Activated CD4-positive, CD25-positive, alpha-beta regulatory T cell treated with anti-CD3 and anti-CD28 coated beads, Interleukin-2, amount 50 U/mL, for 16 hours (primary cell): ENCODE measurements at places on chromosomes 1 and 21.

- DNase-seq = no peak
Observed at GRCh38 chr1:35727434-35728040, 8.9 kb upstream of the C1orf216 start.

- no peak for DNase-seq
Observed at GRCh38 chr1:24299901-24300300, 19.3 kb upstream of the GRHL3 start.

GRCh38 chr1:234858722-234859121 is 248.7 kb upstream of the IRF2BP2 start:
- no peak for DNase-seq

DNA sequence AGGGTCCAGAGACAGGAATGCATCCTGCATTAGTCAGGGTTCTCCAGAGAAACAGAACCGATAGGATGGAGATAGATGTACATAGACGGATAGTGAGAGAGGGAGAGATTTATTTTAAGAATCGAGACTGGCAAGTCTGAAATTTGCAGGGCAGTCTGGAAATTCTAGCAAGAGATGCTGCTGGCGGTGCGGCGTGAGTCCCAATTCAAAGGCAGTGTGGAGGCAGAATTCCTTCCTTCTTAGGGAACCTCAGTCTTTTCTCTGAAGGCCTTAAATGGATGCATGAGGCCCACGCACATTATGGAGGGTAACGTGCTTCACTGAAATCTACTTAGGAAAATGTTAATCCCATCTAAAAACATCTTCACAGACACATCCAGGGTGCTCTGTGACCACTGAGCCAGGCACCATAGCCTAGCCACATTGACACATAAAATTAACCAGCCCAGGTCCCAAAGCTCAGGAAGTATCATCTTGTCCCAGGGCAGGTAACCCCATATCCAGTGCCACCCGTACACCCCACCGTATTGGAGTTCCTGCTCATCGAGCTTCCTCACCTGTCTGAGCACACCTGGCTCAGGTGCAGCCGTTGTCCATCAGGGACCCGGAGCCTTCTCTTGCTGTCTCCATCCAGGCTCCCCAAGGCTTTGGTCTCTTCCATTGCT is 9.7 kb upstream of the PKNOX1 start:
- DNase-seq = no peak

GRCh38 chr1:96049759-96050409 is 671.7 kb upstream of the PTBP2 start:
- DNase-seq = no peak

DNA sequence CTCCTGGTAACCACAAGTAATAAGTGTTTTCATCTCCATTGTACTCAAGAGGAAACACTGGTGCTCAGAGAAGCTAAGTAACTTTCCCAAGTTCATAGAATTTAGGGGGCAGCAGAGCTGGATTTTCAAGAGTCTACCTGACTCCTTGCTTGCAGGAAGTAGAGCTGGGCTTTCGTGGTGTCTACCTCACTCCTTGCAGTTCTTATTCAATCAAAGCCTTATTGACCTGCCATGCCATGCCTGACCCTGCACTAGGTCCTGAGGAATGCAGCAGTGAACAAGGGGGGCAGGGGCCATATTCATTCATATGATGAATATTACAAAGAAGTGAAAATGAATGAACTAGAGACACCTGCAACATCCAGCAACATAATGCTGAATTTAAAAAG is 93.3 kb downstream of the GLIS1 start:
- DNase-seq = no peak
